ENCODE measurements at places on chromosomes 1 and 21.

DNA sequence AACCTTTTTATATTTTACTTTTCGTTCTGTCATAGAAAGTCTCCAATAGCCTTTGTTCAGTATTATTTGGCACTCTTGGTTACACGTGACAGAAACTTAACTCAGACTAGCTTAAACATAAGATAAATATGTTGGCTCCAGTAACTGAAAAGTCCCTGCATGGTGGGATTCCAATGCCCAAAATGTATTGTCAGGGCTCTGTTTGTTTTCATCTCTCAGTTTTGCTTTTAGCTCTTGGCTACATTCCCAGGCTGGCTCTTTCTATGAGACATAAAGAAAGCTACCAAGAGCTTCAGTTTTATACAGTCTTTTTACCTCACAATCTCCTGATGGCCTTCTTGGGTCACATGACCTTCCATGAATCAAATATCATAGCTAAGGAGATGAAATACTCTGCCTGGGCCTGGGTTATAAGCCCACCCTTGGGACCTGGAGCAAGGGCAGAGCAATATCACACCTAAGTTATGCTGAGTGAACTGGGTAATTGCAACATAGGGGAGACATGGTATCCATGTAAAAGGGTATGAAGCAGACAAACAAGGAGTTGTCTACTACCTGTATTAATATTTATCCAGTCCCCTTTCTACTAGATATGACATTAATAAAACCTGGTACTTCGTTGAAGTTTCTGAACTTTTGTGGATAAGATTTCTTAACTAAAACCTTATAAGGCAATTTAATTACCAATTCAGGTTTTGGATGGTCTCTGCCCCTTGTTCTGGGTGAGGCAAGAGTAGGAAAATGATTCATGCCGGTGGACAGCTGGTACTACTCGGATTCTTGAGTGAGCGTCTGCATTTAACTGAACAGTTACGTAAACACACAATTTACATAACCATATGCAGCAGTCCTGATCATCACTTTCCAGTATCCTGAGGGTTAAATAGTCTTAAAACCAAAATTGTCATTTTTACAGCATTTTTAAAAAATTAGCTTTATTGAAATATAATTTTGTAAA is 442.3 kb downstream of the GPATCH2 start:
- DNase-seq, result no peak

DNA sequence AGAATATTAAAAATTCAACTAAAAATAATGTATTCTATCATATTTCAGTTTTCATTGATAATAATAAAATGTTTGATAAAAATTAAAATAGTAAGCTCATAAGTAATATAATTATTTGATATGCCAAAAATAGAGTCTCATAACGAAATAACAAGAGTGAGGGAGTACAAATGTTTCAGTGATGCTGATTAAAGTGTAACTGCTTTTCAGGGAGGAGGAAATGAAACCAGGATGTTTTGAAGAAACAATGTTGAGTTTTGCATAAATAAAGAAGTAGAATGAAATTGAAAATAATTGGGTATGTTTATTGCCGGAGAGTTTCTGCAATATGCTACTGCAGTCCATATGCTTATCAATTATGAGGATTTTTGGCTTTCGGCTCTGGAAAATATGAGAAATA is 1159.8 kb upstream of the ADGRL2 start:
- no peak for DNase-seq

- DNase-seq, result no peak
These were observed 3.4 kb downstream of the DHRS3 start for GRCh38 chr1:12614402-12615158.

DNA sequence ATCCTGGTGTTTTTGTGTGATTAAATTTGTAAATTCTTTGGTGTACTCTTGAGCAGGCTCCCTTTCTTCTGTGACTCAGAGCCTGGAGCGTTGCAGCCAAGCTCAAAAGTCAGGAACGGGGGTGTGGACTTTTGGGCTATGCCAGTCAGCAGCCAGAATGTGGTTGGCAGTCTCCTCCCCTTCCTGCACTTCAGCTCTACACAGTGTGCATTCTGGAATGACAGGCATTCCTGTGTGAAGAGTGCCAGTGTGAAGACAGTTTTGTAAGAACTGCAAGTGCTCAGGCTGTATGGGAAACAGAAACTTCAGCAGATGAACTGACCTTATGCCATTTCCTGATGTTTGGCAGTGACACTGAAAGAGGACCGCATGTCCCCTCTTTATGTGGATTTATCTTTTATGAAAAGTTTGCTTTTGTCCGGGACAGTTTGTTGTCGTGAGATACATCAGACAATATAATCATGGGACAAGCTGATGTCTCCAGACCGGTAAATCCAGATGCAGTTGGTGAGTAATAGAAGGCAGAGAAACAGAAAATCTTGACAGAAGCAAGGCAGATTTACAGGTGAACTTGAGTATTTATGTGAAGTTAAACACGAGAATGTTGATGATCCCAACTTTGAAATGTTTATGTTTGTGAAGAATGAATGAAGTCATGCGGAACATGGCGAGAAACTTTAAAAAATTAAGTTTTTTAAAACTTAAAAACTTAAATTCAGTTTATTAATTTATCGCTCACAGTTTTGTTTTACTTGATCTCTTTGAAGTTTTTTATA is 67.7 kb upstream of the RCC1 start:
- peak; percentile 96 for DNase-seq

DNA sequence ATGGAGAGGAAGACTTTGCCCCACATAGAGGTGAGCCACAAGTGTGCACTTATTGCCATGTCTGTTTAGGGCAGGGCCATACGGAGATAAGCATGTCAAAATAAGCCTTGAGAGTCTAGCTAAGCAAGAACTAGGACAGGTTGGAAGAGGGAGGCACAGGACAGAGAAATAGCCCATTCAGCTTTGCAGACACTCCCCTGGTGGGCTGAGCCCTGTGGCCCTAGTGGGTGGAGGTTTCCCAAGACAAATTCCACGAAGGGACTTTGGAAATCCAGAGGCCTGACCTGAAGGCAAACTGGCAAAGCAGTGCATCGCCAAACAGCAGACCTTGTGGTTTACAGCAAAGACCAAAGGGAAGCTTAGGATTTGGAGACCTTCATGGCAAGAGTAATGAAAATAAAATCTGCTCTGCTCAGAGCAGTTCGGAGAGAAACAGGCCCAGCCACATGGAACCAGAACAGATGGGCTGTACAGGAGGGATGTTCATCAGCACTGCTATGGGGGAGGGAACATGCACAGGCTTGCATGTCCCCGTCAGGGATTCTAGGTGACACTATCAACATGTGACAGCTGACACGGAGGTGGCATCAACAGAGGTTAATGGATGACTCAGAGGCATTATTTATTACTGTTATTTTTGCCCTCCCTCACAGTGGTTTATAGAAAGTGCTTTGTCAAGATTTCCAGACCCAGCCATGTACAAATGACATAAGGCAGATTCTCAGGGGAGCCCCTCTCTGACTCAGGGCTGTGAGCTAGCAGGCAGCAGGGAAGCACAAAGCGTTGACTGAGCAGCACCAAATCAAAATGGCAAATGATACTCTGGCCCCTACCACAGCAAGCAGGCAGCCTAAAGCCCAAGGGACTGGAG is 90.1 kb upstream of the IRF2BP2 start:
- DNase-seq, result no peak

DNA sequence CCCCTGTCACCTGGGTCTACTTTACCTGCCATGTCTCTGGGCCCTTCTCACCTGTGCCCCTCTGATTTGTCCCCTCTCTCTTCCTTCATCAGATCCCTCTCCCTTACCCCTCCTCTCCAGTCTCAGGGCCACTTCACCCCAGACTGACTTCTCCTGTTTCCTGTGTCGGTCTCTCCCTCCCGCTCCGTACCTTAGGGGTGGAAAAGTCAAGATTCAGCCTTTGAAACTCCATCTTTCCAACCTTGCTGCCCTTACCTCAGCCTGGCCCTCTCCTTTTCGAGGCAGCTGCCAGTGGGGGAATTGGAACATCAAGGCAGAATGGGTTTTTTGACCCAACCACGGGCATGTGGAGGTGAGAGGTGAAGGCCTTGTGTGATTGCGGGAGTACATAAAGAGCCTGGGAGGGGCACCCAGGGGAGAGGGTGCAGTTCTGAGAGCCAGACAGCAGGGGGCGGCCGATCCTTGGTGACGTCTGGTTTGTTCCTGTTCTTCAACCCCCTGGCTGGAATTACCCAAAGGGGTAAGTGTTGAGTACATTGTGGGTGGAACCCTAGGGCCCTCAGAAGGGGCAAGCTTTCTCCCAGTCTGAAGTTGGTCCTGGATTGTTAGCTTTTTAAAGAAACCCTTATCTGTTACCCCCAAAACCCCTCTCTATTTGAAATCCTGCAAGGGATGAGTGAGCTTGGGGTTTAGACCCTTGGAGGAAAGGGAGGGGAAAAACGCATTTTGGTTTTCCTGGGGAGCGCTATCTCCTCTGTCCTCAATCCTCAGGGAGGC is 12.3 kb upstream of the DMBX1 start:
- DNase-seq, result peak; percentile 91

- no peak for DNase-seq
These were observed 23.8 kb downstream of the EPHA10 start for GRCh38 chr1:37741130-37741529.

- no peak for DNase-seq
These were observed 55.5 kb upstream of the ESRRG start for GRCh38 chr1:216778737-216779136.

DNA sequence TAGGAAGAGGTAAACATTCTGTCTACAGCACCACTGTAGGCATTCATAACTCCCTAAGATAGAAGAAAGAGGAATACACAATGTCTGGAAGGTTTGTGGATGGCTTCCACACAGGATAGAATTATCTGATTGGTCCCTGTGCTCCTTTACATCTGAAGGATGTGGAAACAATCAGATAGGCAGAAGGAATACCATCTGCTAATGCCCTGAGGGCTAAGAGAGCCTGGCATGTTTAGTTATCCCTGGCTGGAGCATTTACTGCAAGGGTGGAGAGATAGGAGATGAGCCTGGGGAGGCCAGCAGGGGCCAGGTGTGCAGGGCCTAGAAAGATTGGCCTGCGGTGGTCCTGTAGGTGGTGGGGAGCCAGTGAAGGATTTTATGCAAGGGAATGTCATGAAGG is 8.6 kb upstream of the ACBD3 start:
- DNase-seq, result no peak
